ENCODE measurements at places on chromosomes 6 and 20.

DNA sequence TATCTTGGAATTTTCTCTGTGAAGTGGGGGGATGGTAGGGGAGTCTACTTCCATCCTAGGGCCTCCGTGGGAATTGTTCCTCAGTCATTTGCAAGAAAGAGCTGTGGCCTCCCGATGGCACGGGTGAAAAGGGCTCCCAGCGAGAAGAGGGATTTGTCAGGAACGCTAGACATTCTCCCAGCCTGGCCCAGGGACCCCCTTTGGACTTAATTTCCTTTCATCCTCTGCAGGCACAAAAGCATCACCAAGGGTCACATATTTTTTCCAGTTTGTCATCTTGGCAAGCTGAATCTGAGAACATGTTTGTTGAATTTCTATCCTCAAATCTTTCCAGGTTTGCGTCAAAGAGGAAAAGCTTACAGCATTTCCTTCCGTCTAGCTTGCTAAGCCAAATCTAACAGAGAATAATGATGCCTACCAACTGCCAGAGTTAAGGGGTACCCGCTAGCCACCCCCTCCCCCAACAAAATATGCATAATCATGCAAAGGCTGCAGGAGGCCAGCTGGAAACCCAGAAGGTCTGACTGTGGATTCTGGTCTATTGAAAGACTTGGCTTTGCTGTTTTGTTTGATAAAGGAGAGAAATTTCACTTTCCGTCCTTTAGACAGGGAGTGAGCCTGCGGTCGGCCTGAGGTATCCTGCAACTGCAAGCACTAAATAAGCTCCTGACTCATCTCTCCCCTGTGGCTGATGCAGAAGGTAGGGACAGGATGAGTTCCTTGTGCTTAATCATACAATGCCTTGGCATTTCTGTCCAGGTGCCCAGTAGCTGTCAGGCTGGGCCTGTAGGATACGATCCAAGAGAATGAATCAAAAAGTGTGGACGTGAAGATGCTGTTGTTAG lies 23.1 kb downstream of the PSMG4 start:
- DNase-seq = no peak

- DNase-seq = no peak
These were observed 28.1 kb upstream of the SCGN start for GRCh38 chr6:25623879-25624278.

- DNase-seq = no peak
These were observed 19.4 kb upstream of the BAK1 start for GRCh38 chr6:33599413-33599938.

DNA sequence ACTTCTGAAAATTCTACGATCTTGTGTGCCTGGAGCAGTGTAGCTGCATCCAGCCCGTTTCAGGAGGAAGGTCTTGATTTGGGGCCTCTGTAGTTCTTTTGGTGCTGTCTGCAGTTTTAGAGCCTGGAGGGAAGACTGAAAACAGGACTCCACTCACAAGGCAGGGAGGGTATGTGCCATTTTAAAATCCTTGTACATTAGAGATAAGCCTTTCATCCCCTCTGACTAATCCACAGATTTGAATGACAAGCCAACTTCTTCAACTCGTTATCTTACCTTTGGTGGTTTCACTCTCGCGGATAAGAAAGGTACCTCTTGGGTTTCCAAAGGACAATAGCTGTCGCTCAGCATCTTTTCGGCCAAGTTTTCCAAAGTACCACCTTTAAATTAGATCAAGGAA lies 98.0 kb upstream of the TRAF3IP2 start:
- no peak for DNase-seq

GRCh38 chr6:129183681-129184301 lies 300.9 kb downstream of the LAMA2 start:
- no peak for DNase-seq

DNA sequence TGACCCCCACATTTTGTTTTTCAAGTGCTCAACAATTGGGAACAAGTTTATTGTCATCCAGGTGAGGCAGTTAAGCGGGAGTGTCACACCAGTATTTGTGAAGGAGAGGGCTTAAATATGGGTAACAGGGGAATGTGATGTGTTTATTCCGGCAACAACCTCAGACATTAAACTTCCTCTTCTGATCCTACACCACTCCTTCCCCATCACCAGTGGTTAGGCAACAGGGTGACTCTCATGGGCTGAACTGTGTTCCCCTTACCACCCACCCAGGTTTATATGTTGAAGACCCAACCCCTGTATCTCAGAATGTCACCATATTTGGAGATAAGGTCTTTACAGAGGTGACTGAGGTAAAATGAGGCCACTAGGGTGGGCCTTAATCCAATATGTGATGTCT lies 52.1 kb upstream of the RNF182 start:
- DNase-seq = no peak

DNA sequence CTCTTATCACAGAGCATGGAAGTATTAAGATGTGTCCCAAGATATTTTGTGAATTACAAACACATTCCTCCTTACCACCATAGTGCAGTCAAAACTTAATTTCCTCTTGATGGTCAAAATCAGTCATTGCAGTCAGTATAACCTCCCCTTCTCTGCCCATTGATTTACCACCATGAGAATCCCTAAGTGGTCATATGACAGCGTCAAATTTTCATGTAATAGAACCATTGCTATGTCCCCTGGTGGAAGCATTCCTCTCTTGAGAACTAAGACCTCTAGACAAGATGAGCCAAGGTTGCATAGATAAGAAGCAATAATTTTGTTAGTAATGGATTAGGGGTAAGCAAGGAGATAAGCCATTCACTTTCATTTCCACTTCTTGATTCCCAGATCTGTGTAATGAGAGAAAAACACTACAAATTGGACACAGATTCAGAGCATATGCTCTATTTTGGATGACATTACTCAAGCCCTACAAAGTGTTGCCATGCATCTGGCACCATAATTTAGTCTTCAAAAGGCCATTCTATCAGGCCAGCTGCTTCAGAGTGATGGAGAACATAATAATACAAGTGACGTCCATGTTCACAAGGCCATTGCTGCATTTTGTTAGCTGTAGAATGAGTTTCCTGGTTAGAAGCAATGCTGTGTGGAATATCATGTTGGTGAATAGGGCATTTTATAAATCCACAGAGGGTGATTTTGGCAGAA lies 49.6 kb upstream of the PDE7B start:
- DNase-seq = no peak

DNA sequence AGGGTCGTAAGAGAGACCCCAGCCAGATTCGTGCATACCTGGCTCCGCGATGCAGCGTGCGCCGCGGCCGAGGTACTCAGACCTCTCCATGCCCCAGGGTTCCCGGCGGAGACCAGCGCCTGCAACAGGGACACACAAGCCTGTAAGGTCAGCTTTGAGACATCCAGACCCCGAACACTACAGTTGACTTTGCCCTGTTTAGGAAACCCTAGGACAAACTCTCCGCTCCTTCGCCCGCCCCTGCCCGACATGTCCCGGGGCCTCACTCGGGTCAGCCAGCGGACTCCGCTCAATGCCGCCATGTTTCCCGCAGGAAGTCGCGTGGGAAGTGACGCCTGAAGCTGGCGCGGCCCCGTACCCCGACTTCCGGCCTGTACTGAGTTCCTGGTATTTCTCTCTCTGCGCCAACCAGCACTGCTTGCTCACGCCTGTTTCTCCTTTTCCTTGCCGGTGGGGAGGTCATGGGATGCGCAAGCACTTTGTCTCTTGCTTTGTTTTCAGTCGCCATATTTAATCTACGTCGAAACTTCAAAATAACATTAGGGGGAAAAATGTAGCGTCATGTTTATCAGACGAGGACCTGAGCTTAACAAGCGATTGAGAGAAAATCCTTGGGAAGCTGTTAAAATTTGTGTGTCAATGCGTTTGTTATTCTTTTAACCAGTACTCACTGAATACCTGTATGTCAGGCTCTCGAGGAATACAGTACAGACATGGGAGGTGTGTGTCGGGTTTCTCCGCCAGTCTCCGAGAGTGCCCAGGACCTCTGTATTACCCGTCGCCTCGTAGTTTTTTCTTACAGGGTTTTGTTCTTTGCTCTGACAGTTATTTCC lies at the start of gene IDH3B:
TSS of gene IDH3B (minus strand) at position 330 of the 833 bp plus-strand sequence. CDS start at position 302, 28 bp downstream.
- peak; percentile 96 for DNase-seq

DNA sequence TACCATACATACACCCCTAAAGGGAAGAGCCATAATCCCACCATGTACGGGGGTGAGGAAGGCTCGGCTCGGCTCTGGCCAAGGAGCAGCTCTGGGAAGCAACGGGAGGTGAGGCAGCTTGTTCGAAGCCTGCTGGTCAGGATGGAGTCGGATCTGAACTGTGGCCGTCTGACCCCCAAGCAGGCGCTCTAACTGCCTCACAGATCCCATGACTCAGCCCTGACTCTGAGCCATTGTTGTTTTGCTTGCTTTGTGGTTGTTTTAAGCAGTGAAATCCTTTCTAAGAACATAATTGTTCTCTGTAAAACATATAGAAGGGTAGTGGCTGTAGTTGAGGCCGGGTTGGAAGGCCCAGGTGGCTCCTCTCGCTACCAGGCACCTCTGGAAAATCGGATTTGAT lies 10.9 kb downstream of the C6orf132 start:
- peak; percentile 70 for DNase-seq

- DNase-seq = no peak
These were observed 68.1 kb downstream of the PHF20 start for GRCh38 chr20:35839904-35840303.

DNA sequence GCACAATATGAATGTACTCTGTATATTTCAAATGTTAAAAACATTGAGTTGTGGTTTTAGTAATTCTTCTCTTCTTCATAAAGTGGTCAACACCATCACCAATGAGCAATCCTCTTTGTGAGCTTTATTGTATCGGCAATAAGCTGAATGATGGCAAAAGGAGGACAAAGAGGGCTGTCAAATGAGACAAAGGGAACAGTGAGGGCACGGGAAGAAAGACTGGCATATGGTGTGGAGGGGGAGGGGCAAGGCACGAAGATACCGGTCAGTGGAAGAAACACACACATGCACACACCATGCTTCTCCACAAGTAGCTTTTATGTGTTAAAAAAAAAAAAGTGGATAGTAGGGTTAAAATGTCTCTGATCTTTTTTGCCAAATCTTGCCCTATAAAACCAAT lies 506.8 kb upstream of the CITED2 start:
- no peak for DNase-seq

DNA sequence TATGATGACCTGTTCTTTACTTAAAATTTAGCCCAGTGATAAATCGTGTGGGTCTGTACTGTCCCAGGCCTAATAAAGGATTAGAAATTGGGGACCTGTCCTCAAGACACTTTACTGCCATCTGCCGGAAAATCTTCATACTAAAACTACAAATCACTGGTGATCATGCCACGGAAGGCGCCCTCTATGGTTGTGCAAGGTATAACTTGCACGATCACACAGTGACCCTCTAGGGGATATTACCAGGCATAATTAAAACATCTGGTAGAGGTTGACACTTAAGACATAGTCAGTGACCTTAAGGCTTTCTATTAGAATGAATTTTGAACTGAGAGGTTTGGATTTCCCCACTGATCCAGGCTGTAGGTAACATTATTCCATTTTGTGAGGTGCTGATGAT lies 172.6 kb downstream of the BMP2 start:
- peak; percentile 55 for DNase-seq

DNA sequence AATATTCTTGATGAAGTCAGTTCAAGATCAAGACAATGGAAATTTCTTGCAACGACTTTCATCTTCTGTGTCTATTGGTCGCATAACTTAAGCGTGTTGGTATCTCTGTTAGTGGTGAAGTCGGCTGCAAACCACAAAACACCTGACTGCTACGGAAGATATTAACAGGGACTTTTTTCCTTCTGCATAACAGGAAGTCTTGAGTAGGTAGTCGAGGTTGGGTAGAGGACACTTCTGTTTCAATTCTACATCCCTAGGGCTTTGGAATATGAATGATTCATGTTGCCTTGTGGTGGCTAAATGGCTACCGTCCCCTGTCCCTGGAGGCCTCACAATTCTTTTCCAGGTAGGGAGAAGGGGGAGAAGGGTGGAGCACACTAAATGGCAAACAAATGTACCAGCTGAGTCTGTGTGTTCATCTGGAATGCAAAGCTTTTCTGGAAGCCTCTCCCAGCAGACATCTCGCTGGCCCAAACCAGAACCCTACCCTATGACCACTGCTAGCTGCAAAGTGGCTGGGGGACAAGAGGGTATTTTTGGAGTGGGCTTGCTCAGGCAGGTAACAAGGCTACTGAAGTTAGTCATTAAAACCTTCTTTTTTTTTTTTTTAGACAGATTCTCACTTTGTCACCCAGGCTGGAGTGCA lies 34.6 kb upstream of the NKX2-2 start:
- peak; percentile 33 for DNase-seq
